Endothelial cell of umbilical vein (primary cell): ENCODE measurements at places on chromosomes 11 and 22.

DNA sequence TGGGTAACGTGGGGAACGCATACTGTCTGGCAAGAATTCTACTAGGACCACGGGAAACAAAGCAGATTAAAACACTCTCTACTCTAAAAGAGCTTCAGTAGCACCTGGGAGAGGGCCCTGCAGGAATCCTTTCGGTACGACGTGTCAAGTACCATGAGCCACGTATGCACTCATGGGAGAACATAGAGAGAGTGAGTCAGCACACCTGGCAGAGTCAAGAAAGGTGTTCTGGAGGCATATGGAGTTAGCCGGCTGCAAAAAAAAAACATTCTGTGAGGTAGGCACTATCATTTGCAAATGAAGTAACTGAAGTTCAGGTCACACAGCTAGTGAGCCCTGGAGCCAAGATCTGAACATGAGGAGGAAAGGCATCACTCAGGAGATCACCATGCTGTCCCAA is 71.1 kb upstream of the BID start:
- DNase-seq, result no peak

DNA sequence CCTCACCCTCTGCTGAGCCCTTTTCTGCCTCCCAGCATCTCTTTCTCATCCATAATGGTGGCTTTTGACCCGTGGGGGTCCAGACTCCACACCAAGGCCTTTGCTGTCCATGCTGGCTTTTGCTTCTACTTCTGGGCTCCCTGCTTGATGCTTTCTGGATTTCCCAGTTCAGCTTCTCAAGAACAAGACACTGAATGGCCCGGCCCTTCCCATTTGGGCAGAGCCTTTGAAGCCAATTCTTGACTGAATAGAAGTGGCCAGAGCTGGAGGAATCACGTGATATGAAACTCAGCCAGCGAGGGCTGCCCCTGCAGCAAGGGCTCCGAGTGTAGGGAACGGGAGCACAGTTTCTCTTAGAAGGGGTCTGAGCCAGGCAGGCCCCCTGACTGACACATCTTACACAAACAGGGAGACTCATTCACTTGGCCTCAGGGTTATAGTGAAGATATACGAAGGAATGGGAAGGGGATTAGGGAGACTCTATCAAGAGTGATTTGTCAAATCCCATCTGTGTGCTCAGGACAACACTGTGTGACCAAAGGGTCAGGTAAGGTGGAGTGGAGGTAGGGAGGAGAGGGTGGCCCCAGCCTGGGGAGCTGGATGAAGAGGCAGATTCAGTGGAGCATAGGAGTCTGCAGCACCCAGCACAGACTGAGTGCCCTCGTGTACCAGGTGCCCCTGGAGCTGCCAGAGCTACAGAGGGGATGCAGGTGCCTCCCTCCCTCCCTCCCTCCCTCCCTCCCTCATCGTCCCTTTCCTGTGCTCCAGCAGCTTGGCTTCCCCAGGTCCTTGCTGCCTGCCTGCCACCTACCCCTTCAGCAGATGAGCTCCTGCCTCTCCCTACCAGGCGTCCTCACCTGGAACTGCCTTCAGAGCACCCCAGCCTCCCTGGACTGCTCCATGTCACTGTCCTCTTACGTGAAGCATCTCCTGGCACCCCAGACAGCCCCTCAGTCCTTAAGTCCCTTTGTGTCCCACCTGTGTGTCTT is 106.0 kb downstream of the TRIM29 start:
- DNase-seq, result no peak

DNA sequence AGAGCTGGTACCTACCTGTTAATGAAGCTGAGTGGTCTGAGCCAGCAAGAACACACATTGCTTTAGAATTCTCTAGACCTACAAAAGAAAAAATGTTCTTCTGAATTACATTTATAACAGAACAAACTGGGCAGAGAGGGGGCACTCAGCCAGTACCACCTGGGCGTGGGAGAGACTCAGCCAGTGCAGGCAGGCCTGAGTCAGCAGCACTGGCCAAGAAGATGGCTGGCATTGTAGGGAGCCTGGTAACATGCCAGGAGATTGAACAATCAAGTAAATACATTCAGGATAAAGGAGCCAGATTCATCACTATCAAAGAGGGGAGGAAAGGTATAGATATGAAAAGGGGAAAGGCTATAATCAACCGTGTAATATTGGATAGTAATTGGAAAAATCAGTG is 19.9 kb downstream of the SERGEF start:
- no peak for DNase-seq

- DNase-seq, result no peak
These were observed 52.3 kb upstream of the CCDC188 start for GRCh38 chr22:20203142-20203551.

DNA sequence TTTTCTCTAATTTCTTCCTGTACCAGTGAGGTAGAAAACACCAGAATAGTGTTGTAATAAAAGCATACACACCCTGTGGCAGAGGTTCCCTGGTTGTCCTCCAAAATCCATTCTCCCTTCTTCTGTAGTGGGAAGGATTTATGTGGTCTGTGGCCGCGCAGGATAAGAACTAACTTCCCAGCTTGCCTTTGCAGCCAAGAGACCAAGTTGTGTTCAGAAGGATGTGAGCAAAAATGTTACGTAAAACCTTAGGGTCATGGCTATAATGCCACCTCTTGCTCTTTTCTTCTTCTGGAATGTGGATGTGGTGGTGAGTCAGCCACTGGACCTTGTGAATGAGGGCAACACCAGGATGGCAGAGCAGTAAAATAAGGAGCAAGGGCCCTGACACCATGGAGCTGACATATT is 28.4 kb downstream of the CCDC90B start:
- peak; percentile 66 for DNase-seq

- DNase-seq, result no peak
These were observed 141.2 kb downstream of the CEP164 start for GRCh38 chr11:117468888-117469287.

GRCh38 chr22:28297504-28297903 is 378.4 kb upstream of the PITPNB start:
- DNase-seq, result no peak

DNA sequence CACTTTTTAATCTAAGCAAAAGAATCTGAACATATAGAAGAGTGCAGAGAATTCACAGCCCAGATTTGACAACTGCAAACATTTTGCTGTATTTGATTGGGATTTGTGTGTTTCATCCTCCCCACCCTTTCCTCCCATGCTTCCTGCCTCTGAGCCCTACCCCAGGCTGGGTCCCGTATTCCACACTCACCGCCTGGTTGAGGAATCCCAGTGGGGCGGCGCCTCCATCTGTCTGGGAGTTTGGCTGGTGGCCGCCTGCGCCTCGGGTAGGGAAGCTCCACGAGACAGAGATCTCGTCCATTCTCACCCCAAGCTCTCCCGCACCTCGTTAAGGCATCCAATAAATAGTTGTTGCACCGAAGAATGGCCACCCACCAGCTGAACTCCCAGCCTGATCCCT is 105.9 kb upstream of the SLC22A12 start:
- no peak for DNase-seq

DNA sequence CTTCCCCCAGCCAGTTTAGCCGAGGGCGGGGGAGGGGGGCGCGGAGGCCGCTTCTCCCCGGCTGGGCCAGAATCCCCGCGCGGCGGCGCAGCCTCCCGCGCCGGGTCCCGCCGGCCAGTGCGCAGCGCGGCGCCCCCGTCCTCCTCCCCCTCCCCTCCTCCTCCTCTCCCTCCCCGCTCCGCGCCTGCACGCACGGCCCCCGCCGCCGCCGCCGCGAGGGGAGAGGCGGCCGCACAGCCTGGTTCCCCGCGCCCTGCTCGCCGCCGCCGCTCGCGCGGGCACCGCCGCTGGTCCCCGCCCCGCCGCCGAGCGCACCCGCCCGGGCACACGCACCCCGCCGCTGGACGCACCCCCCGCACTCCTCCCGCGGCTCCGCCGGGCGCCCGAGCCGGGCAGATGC is at the start of gene FLRT1:
Gene FLRT1, plus strand, starts transcription at position 356 of the 400 bp plus-strand sequence. CDS start 80,337 bp downstream, outside the sequence.
- no peak for DNase-seq

GRCh38 chr11:124898711-124899110 is 1.0 kb upstream of the ROBO4 start:
- peak; percentile 93 for DNase-seq

- no peak for DNase-seq
These were observed 223.9 kb downstream of the CNTN5 start for GRCh38 chr11:99244613-99245012.

GRCh38 chr11:63564784-63565350 is 1.7 kb upstream of the PLAAT2 start:
- DNase-seq, result no peak

- DNase-seq, result peak; percentile 4
These were observed 45.8 kb downstream of the HEPHL1 start for GRCh38 chr11:94066901-94067429.

DNA sequence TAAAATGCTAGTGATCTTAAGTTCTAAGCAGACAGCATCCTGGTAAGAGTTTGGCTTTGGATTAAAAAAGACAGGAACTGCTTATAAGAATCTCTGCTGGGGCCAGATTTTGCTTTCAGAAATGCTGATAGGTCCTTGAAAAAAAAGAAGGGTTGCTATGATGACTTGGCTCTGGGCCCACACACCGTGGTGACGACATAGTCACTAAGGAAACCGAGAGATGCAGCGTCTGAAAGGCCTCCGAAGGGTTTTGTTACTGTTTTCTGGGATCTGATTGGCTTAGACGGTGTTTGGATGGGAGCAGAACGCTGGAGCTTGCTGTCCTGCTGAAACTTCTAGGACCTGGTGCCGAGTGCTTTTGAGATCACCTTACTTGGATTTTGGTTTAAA is 8.4 kb downstream of the FAM118A start:
- DNase-seq, result peak; percentile 97

DNA sequence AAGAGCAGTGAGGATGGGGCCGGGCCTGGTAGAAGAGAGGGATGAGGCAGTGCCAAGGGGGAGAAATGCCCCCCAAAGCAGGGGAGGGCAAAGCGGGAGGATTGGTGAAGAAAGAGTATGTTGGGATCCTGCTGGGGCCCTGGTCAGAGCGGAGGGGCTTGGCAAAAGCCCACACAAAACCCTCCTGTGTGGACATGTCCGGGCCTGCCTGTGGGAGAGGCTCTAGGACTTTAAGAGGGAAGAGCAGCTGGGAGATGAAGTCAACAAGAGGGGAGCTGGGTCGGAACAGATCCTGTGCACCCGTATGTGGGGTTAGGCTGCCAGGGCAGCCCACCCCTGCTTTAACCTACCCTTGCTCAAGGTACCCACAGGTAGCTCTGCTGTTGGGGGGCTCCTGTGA is 25.8 kb downstream of the ART5 start:
- DNase-seq, result no peak

GRCh38 chr11:120132645-120133185 is 5.2 kb downstream of the TRIM29 start:
- DNase-seq, result no peak

GRCh38 chr22:50268655-50269113 is 1.5 kb downstream of the MAPK11 start:
- no peak for DNase-seq

GRCh38 chr22:30863081-30863833 is 105.3 kb downstream of the MORC2 start:
- DNase-seq, result no peak

DNA sequence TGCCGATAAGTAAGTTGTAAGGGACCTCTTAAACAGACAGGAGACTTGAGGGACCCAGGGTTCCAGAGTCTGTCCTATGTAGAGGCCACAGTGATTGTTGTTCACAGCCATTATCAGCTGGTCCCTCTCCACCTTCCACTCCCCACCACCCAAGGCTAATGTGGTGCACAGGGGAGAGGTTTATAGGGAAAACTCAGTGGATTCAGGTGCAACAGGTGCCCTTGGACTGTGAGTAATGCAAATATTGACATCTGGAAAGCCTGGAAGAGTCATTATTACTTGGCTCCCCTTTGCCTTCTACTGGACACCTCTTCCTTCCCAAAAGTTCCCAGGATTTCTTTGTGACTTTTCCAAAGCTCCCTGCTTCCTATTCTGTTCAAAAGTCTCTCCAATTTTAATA is 441.1 kb upstream of the CCDC90B start:
- no peak for DNase-seq

GRCh38 chr11:115097796-115098408 is 406.3 kb downstream of the CADM1 start:
- DNase-seq, result no peak

- peak; percentile 73 for DNase-seq
These were observed 473 bp downstream of the FNBP4 start for GRCh38 chr11:47766509-47767227.

- DNase-seq, result no peak
These were observed 71.5 kb downstream of the BRD1 start for GRCh38 chr22:49756201-49756600.

GRCh38 chr11:26909515-26909914 is 84.4 kb upstream of the FIBIN start:
- no peak for DNase-seq

DNA sequence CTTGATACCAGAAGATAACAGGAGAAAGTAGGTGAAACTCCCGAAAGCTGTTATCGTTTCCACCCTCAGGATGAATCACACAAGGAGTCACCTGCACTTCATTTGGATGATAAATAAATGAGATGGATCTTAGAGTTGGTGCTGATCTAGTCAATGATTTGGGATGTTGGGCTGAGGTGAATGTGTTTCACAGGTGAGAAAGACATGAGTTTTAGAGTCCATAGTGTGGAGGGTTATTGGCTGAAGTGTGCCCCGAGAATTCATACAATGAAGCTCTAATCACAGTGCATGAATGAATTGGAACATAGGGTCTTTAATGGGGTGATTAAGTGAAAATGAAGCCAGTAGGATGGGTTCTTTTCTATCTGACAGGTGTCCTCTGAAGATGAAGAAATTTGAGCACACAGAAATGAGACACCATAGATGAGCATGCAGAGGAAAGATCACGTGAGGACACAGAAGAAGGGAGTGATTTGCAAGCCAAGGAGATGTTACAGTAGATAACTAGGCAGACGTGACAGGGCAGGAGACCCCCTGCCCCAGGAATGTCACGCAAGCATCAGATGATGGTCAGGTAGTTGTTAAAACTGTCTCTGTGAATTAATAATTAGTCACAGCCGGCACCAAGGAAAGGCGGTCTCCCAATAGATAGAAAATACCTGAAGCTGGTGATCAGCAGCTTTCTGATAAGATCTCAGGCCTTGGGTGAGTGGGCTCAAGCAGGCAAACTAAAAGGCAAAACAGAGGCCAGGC is 60.3 kb upstream of the IGLL5 start:
- no peak for DNase-seq

- no peak for DNase-seq
These were observed 16.6 kb upstream of the ARHGAP20 start for GRCh38 chr11:110728883-110729282.
